ENCODE measurements at places on chromosomes 3 and 15.

- no peak for DNase-seq
Observed at GRCh38 chr3:159928666-159929065, 60.0 kb upstream of the IL12A start.

GRCh38 chr3:156016902-156017301 lies 103.5 kb upstream of the KCNAB1 start:
- no peak for DNase-seq

- no peak for DNase-seq
Observed at GRCh38 chr3:155228676-155229075, 64.8 kb downstream of the STRIT1 start.

- no peak for DNase-seq
Observed at GRCh38 chr3:161150001-161150525, 44.9 kb upstream of the B3GALNT1 start.

GRCh38 chr15:55552926-55553325 lies 35.2 kb downstream of the PYGO1 start:
- no peak for DNase-seq

- no peak for DNase-seq
Observed at GRCh38 chr3:86702381-86702958, 288.5 kb downstream of the VGLL3 start.

- no peak for DNase-seq
Observed at GRCh38 chr15:32674681-32675080, 33.2 kb downstream of the SCG5 start.

- no peak for DNase-seq
Observed at GRCh38 chr3:105516972-105517371, 150.3 kb downstream of the ALCAM start.

GRCh38 chr15:76160426-76161152 lies 100.8 kb downstream of the TMEM266 start:
- no peak for DNase-seq

GRCh38 chr3:29694783-29695182 lies 413.9 kb downstream of the RBMS3 start:
- no peak for DNase-seq

DNA sequence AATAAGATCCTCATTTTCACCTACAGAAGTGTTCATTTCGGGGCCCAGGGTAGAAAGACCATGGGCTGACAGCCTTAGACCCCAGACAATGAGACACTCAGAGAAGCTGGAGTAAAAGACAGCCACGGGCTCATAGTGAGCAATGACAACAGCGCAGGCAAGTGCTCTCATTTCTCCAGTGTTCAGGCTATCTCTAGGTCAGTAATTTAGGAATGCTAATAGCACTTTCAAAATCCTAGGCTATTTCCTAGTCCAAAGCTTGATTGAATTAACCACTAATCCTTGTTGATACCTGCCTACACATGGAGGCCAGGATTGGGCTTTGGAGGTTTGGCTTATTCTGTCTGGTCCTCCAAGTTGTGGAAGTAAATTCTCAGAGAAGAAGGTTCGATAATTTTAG lies 44.4 kb downstream of the FBN1 start:
- no peak for DNase-seq

- no peak for DNase-seq
Observed at GRCh38 chr15:83178390-83178789, 29.2 kb downstream of the HDGFL3 start.

DNA sequence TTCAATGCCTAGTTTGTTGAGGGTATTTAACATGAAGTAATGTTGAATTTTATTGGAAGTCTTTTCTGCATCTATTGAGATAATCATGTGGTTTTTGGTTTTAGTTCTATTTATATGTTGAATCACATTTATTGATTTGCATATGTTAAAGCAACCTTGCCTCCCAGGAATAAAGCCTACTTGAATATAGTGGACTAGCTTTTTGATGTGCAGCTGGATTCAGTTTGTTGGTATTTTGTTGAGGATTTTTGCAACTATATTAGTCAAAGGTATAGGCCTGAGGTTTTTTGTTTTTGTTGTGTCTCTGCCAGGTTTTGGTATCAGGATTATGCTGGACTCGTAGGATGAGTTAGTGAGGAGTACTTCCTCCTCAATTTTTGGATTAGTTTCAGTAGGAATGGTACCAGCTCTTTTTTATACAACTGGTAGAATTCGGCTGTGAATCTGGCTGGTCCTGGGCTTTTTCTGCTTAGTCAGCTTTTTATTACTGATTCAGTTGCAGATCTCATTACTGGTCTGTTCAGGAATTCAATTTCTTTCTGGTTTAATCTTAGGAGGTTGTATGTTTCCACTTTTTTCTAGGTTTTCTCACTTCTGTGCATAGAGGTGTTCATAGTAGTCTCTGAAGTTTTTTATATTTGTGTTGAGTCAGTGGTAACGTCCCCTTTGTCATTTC lies 209.8 kb upstream of the RBMS3 start:
- no peak for DNase-seq

- DNase-seq = no peak
Observed at GRCh38 chr3:4900298-4900697, 78.9 kb upstream of the BHLHE40 start.

GRCh38 chr3:162295323-162295983 lies 798.8 kb downstream of the OTOL1 start:
- no peak for DNase-seq

- no peak for DNase-seq
Observed at GRCh38 chr3:18217507-18218174, 207.5 kb downstream of the SATB1 start.

GRCh38 chr3:139564294-139564861 lies 24.8 kb upstream of the RBP1 start:
- no peak for DNase-seq

DNA sequence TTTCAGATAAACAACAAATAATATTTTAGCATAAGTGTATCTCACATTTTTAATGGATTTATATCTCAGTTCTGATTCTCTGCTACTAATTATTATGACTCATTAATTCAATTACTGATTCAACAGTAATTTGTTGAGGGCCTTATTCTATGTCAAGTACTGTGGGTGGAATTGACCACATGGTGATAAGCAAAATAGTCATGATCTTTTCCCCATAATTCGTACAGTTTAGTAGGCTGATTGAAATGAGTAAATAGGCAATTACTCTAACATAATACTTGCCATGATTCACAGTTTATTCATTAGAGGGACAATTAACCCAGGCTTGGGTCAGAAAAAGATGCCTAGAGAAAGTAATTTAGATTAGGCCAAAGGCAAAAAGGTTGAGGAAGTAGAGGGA lies 60.9 kb upstream of the SLC4A7 start:
- DNase-seq = no peak

- no peak for DNase-seq
Observed at GRCh38 chr15:56156877-56157276, 86.8 kb downstream of the RFX7 start.

GRCh38 chr3:177221744-177222143 lies 24.5 kb upstream of the TBL1XR1 start:
- DNase-seq = no peak

- DNase-seq = no peak
Observed at GRCh38 chr3:50297384-50297775, 1.8 kb downstream of the HYAL3 start.

GRCh38 chr3:173793963-173794362 lies 396.4 kb downstream of the NLGN1 start:
- DNase-seq = no peak

- no peak for DNase-seq
Observed at GRCh38 chr15:33757516-33758232, 210.6 kb upstream of the CHRM5 start.

DNA sequence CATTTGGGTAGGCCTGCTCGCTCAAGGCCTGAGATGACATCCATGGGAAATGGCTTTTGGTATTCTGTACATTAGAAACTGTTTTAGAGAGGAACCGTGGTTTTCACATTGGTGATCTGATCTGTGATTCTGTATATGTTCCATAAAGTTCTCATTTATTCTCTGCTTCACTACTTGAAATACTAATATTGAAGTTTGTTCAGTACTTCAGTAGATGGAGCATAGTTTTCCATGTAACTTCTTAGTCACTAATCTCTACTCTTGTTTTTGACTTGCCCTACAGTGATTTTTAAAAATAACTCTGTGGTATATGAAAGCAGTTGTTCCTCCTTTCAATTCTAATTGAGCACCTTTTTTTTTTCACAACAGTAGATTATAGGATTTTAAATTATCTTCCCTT lies 66.5 kb downstream of the MBNL1 start:
- no peak for DNase-seq

- no peak for DNase-seq
Observed at GRCh38 chr3:192168202-192168601, 559.1 kb downstream of the FGF12 start.

GRCh38 chr15:45110256-45110820 lies 3.6 kb downstream of the DUOX2 start:
- no peak for DNase-seq

GRCh38 chr3:142434503-142434902 lies 13.3 kb downstream of the XRN1 start:
- DNase-seq = no peak

DNA sequence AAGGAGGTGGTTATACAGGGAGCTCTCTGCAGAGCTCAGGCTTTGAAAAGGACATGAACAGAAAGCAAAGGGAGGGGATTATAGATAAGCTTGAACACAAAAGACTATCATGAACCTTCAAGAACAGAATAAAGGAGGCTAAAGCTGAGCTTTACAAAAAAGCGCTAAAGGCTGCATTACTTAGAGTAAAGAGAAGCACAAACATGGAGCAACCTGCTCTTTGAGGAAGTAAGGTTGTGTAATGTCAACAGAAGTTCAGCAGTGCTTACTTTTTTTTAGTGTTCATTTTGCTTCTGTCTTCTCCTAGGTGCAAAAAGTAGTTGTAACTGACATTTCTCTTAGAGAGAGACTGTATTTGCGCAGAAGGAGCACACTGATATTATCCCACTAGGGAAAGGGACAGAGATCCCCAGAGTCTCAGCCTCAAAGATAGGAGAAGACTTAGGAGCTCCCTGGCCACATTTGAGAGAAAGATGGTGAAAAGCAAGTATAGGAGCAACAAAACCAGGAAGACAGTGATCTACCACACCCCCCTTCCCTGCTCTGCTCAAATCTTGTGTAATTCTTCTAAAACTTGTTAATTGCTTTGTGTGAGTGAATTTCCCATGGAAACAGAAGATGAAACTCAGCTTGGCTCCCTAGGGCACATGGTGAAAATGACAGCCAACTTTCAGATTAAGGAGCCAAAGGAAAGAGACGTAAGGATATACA lies 54.7 kb downstream of the QTRT2 start:
- DNase-seq = no peak

- no peak for DNase-seq
Observed at GRCh38 chr3:15053541-15053940, 11.6 kb downstream of the MRPS25 start.

DNA sequence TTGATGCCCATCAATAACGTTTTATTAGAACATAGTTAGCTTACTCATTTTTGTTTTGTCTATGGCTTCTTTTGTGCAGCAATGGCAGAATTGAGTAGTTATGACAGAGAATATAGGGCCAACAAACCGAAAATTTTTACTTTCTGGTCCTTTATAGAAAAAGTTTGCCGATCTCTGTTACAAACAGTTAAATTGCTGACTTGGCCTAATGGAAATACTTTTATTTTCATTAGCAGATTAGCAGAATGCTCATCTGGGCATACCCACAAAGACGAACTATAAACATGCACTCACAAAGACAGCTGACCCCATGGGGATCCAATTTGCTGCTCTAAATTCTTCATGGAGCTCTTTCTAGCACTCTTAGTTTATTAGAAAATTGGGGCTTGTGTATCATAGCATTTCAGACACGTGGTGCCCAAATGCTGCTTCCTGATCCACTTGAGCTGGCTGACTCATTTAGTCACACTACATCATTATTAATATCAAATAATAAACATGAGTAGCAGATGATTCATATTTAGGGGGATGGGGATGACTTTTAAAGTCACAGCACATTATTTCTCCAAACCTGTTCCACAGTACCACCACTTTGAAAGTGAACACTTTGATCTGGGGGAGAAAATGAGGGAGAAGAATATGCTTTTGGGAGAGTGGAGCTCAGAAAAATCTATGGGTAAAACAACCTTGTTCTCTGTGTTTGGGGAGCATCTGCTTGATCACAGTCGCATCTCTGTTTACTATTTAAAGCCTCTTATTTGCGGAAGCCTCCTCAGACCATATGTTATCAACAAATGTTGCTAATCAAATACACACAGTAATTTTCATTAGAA lies 228.1 kb upstream of the FEZF2 start:
- no peak for DNase-seq

GRCh38 chr3:69426291-69426966 lies 40.5 kb upstream of the FRMD4B start:
- no peak for DNase-seq

GRCh38 chr15:51335087-51335486 lies 3.3 kb downstream of the CYP19A1 start:
- no peak for DNase-seq

DNA sequence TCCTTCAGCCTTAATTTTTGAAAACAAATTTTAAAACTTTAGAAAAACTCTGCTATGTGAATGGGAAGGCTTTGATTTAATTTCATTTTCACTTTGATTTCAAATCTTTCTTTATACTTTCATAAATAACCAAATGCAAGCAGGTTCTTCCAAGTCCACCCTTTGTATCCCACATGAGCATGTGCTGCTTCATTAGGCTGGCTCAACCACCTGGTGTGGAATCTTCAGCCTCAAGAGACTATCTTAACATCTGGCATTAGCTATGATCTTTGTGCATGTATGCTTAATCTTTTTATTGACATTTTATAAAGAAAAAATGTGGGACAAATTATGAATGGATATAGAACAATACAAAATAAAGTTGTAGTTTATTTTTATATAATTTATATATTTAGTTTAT lies 81.8 kb upstream of the MLF1 start:
- no peak for DNase-seq

- no peak for DNase-seq
Observed at GRCh38 chr3:175386630-175387029, 527.5 kb downstream of the NAALADL2 start.

- no peak for DNase-seq
Observed at GRCh38 chr3:181839039-181839915, 127.6 kb downstream of the SOX2 start.

DNA sequence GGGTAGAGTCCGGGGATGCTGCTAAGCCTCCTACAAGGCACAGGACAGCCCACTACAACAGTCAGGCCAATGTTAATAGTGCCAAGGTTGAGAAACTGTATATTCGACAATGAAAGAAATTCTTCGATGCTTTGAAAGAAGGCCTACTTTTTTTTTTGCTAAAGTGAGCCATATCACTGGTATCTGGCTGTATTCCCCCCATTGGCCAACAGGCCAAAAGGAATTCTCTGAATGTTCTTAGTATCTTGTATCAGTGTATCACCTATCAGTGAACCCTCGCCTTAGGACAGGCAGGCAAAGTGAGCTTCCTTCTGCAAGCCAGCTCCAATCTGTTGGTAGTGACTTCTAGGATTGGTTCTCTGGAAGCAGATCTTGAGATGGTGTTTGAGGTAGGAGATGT lies 74.2 kb downstream of the SNTN start:
- no peak for DNase-seq

DNA sequence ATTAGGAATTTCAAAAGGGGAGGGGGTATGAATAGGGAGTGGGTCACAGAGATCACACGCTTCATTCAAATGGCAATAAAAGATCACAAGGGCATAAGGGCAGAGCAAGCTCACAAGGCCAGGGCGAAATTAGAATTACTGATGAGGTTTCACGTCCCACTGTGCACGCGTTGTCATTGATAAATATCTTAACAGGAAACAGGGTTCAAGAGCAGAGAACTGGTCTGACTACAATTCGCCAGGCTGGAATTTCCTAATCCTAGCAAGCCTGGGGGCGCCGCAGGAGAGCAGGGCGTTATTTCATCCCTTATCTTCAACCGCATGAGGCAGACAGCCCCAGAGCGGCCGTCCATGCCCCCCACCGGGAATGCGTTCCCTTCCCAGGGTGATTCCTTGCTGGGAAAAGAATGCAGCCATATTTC lies 18.1 kb upstream of the SMCO1 start:
- DNase-seq = no peak

GRCh38 chr3:4704552-4704951 lies 211.4 kb downstream of the ITPR1 start:
- no peak for DNase-seq
